ENCODE measurements at places on chromosomes 12 and 14.

GRCh38 chr12:123941624-123942237 lies 30.9 kb downstream of the CCDC92 start:
- DNase-seq: no peak

DNA sequence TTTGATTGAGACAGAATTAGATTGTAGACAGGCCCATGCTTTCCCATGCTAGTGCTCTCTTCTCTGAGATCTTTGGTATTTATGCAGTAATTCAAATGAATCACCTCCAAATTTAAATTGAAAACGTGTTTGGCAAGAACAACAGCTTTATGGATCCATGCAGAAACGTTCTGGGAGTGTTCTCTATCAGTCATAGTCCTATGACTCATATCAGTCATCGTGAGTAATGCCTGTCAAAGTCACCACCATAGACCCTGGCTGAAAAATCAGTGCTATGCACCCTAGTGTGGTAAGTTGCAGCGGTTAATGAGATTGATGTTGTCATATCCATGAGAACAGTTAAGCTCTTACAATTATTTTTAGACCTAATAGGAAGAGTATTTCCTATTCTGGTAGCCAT lies 90.1 kb upstream of the FOXG1 start:
- no peak for DNase-seq

DNA sequence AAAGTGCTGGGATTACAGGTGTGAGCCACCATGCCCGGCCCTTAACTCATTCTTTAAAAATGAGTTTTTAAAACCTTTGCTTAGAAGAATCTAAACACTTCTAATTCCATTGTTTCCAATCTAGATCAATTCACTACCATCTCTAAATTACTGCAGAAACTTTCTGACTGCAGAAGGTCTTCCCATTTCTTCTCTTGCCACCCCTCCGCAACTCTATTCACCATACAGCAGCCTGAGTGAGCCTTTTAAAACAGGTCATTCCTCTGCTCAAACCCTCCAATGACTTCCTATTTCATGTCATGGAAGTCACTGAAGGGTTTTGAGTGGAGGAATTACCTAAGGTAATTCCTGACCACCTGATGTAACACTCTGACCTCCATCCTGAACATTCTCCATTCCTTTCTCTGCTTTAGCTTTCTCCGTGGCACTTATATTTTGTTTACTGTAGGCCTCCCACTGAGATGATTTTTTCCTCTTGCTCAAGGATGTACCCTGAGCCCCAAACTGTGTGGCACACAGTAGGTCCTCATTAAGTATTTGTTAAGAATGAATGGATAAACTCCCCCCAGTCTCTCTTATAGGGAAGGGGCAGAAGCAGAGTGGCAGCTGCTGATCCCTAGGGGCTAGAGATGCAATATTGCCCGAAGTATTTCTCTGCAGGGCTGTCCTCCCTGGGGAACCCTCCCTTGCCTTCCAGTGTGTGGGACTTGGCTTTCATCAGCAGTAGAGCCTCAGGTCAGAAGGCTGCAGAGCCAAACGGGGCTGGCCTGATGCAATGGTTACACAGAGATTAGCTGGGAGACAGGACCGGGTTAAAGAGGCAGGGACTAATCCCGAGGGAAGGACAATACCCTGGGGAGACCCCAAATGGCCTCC lies 1.2 kb downstream of the DDIT3 start:
- no peak for DNase-seq

DNA sequence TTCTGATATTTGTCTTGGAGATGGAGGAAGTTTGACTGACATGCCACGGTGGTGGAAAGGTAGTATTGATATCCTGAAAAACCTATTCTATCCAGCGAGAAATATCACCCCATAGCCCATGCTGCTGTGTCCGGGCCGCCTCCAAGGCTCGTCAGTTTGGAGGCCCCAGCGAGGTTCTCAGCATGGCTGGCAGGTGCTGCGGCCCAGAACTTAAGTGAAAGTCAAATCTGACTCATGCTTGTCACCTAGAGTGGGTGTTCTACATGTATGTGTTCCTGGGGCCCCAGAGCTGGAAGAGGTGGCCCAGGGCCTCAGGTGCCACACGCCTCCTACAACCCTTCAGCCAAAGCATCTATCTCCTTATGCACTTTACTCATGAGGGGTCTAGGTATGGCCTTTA lies 92.9 kb downstream of the GCH1 start:
- DNase-seq: no peak
